Spinal cord (tissue), 10 donors: ENCODE measurements at places on chromosomes 6 and 20. TPM values are rescaled to one million over a fixed set of nuclear protein-coding genes. Genes with fewer than 3 reads are reported as not detected.

DNA sequence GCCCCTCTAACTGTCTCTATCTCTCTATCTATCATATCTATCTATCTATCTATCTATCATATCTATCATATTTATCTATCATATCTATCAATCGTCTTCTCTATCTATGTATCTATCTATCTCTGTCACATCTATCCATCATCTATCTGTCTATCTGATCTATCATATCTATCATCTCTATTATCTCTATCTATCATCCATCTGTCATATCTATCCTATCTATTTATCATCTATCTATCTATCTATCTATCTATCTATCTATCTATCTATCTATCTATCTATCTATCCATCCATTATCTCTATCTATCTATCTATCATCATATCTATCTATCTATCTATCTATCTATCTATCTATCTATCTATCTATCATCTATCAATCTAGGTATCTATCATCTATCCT is 638.0 kb downstream of the DHX35 start:
- no peaks in the 10 kb centered on the region for H3K27me3 ChIP-seq
- DNase-seq, result no peak
- H3K27ac ChIP-seq, result no peak overlapping the region
- H3K4me3 ChIP-seq, result no peak overlapping the region
- no peaks in the 10 kb centered on the region for H3K4me1 ChIP-seq

DNA sequence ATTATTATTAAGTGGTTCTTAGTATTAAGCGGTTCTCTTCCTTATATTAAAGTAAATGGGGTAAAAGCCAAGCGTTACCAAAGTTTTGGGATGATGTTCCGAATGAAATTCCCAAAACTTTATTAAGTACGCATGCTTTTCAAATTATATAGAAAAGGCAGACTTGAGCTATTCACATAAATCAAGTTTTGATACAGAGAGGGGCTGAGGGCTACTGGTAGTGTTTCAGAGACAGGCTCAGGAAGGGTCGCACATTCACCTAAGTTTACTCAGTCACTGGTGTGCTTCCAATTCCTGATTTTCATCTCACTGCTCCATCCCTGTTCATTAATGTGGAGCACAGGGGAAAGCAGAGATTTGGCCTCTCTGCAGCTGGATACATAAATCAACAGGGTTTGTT is 652.2 kb downstream of the QKI start:
- peaks cover 9% of the 10 kb centered on the region for H3K4me1 ChIP-seq
- no peaks in the 10 kb centered on the region for H3K36me3 ChIP-seq
- no peaks in the 10 kb centered on the region for H3K27me3 ChIP-seq
- DNase-seq, result no peak
- no peak overlapping the region for H3K27ac ChIP-seq
- H3K4me3 ChIP-seq, result no peak overlapping the region

- no peak overlapping the region for H3K4me3 ChIP-seq
- H3K36me3 ChIP-seq, result no peaks in the 10 kb centered on the region
Measured at GRCh38 chr6:74409447-74409846, 713.4 kb downstream of the CD109 start.

DNA sequence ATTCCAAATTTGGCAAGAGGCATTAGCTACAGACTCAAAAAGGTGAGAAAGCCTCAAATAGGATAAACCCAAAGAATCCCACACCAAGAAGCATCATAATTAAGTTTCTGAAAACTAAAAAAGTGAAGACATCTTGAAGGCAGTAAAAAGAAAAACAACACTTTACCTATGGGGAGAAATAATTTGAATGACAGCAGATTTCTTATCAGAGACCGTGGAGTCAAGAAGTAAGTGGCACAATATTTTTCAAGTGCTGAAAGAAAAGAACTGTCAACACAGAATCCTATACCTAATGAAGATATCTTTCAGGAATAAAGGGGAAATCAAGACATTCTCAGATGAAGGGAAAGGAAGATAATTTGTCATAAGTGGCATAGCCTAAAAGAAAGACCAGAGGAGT is 193.3 kb upstream of the CHD6 start:
- no peaks in the 10 kb centered on the region for H3K27me3 ChIP-seq
- H3K36me3 ChIP-seq, result no peaks in the 10 kb centered on the region
- H3K4me3 ChIP-seq, result no peak overlapping the region
- H3K4me1 ChIP-seq, result no peaks in the 10 kb centered on the region
- H3K27ac ChIP-seq, result no peak overlapping the region
- no peak for DNase-seq

GRCh38 chr6:137224799-137225198 is 5.6 kb upstream of the IFNGR1 start:
- H3K4me3 ChIP-seq, result no peak overlapping the region
- no peaks in the 10 kb centered on the region for H3K4me1 ChIP-seq
- DNase-seq, result no peak
- H3K36me3 ChIP-seq, result no peaks in the 10 kb centered on the region

GRCh38 chr20:57940868-57941522 is 231.2 kb upstream of the PMEPA1 start:
- H3K27me3 ChIP-seq, result no peaks in the 10 kb centered on the region
- H3K4me3 ChIP-seq, result no peak overlapping the region
- no peak overlapping the region for H3K27ac ChIP-seq
- DNase-seq, result no peak
- H3K36me3 ChIP-seq, result no peaks in the 10 kb centered on the region

GRCh38 chr6:52253494-52253893 is 9.2 kb upstream of the IL17F start:
- no peaks in the 10 kb centered on the region for H3K27me3 ChIP-seq
- DNase-seq, result no peak
- H3K4me1 ChIP-seq, result no peaks in the 10 kb centered on the region
- no peaks in the 10 kb centered on the region for H3K36me3 ChIP-seq
- no peak overlapping the region for H3K4me3 ChIP-seq

- no peak overlapping the region for H3K4me3 ChIP-seq
- H3K27me3 ChIP-seq, result no peaks in the 10 kb centered on the region
- DNase-seq, result no peak
Measured at GRCh38 chr6:143262859-143263258, 187.6 kb downstream of the ADAT2 start.

DNA sequence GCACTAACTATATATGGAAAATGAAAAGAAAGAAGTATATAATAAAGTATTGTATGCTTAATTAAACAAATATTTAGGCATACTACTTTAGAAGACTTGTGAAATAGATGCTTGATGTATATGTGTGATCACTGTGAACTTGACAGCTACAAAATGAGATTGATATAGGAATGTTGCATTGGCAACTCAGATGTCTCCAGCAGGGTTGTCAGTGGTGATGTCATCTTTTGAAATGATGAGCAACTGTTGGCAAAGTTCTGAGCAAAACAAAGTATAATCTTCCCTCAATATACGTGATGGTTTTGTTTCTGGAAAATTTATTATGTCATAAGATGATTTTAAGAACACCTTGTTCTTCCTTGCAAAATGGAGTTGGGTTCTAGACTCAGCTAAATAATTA is 133.8 kb downstream of the ARID1B start:
- H3K4me3 ChIP-seq, result no peak overlapping the region
- DNase-seq, result no peak
- H3K27ac ChIP-seq, result no peak overlapping the region
- no peaks in the 10 kb centered on the region for H3K27me3 ChIP-seq
- no peaks in the 10 kb centered on the region for H3K4me1 ChIP-seq

- H3K36me3 ChIP-seq, result no peaks in the 10 kb centered on the region
- H3K4me1 ChIP-seq, result no peaks in the 10 kb centered on the region
- no peak for DNase-seq
- no peak overlapping the region for H3K4me3 ChIP-seq
Measured at GRCh38 chr6:144155529-144155928, 5.2 kb downstream of the STX11 start.

DNA sequence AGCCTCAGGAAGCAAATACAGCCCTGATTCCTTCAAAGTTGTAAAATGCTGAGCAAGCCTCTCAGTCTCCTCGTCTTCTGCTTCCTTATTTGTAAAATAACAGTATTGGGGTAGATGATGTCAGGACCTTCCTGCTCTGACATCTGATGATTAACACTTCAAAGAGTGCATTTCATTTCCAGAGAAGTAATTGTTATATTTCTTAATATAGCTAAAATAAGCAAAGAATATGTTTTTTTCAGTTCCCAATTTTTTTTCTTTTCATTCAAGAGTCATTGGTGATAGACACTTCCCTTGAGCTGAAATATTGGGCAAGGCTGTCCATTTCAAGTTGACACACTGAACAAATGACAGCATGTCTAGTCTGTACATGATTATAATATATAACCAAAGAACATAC is 53.4 kb downstream of the SLX4IP start:
- no peaks in the 10 kb centered on the region for H3K27me3 ChIP-seq
- H3K27ac ChIP-seq, result no peak overlapping the region
- no peaks in the 10 kb centered on the region for H3K4me1 ChIP-seq
- H3K36me3 ChIP-seq, result no peaks in the 10 kb centered on the region
- DNase-seq, result no peak
- no peak overlapping the region for H3K4me3 ChIP-seq

- no peak overlapping the region for H3K27ac ChIP-seq
- H3K27me3 ChIP-seq, result no peaks in the 10 kb centered on the region
- peak; percentile 34 for DNase-seq
Measured at GRCh38 chr6:166589337-166589731, 2.9 kb upstream of the RAMACL start.

DNA sequence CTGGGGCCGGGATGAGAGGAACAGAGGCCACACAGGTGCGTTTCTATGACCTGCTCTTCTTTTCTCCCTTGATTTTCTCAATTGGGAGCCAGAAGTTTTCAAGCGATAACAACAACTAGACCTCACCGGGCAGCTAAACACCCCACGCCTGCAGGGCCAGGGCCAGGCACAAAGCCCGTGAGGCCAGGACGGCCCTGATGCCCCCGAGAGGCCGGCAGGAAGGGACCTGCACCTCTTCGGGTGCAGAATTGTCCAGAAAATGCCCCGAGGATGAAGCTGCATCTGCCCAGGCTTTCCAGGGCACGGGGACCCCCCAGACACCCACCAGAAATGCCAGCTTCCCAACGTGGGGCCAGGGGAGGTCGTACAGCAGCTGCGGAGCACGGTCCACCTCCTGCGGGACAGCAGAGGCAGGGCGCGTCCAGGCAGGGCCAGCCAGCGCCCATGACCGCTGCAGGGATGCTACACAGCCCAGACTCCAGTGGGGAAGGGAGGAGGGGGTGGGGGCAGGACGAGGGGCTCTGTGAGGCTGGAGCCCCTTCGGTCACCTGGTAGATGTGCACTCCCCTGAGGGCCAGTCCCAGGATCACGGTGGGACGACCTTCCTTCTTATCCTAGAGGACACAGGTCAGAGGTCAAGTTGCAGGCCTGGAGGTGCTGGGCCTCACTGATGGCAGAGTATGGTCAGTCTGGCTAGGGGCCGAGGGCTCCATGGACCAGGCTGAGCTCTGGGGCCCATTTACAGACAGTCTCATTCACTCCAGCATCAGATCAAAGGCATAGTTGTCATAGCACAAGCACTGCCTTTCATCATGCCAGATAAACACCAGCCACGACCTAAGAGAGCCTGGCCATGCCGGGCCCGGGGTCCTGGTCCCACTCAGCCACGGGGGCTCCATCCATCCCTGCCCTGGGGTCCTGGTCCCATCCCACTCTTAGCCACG is 16.4 kb downstream of the FRMD1 start:
- peaks cover 13% of the 10 kb centered on the region for H3K4me1 ChIP-seq
- H3K27ac ChIP-seq, result no peak overlapping the region
- no peak overlapping the region for H3K4me3 ChIP-seq
- DNase-seq, result no peak
- no peaks in the 10 kb centered on the region for H3K27me3 ChIP-seq

DNA sequence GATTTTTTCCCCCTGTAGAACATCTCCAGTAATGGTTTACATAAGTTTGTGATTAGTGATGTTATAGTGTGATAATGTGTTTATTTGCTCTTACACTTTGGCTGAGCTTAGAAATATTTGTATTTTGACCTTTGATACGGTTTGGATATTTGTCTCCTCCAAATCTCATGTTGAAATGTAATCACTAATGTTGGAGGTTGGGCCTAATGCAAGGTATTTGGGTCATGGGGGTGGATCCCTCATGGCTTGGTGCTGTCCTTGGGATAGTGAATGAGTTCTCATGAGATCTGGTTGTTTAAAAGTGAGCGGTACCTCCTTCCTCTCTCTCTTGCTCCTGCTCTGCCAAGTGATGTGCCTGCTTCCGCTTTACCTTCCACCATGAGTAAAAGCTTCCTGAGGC is 147.2 kb downstream of the CCDC170 start:
- H3K4me1 ChIP-seq, result no peaks in the 10 kb centered on the region
- no peak overlapping the region for H3K27ac ChIP-seq
- DNase-seq, result no peak
- H3K27me3 ChIP-seq, result no peaks in the 10 kb centered on the region
- H3K4me3 ChIP-seq, result no peak overlapping the region

- DNase-seq, result no peak
- no peaks in the 10 kb centered on the region for H3K27me3 ChIP-seq
- H3K36me3 ChIP-seq, result no peaks in the 10 kb centered on the region
- no peak overlapping the region for H3K27ac ChIP-seq
- H3K4me1 ChIP-seq, result peaks cover 4% of the 10 kb centered on the region
Measured at GRCh38 chr20:45041464-45042337, 59.2 kb downstream of the KCNS1 start.

DNA sequence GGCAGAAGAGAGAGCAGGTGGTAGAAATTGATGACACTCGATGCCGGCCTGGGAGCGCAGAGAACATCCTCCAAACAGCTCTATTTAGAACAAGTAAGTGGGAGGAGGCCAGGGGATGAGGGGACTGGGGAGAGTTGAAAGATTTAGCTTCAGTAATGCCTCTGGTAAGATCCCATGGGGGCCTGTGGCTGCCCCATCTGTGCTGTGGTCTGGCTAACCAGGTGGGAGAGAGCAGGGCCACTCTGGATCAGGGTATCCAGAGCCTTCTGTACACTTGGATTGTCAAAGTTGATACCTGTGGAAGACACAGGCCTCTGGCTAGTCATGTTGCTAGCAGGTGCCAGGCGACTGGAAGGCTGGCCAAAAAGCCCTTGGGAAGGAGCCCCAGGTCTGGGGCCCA is 27.6 kb downstream of the NCOA5 start:
- no peak overlapping the region for H3K4me3 ChIP-seq
- H3K27ac ChIP-seq, result no peak overlapping the region
- DNase-seq, result no peak
- peaks cover 44% of the 10 kb centered on the region for H3K4me1 ChIP-seq
- peaks cover 8% of the 10 kb centered on the region for H3K27me3 ChIP-seq

Gene KIF6
- total RNA-seq, result 4.8 TPM

Gene MCCD1
- total RNA-seq, result not detected

Gene TBXT
- total RNA-seq, result not detected

Gene GJA10
- not detected for total RNA-seq

Gene SSTR4
- 0.89 TPM for total RNA-seq

Gene TUBB2B
- 702 TPM for total RNA-seq

Gene GRIK2
- 92.4 TPM for total RNA-seq
